ENCODE measurements at places on chromosomes 5 and 9.
A peak's percentile ranks its signal among the peaks of the same experiment; 100 is the strongest.

GRCh38 chr5:56179442-56179841 is 53.7 kb downstream of the ANKRD55 start:
- H3K27me3 ChIP-seq: peaks cover 16% of the 10 kb centered on the region
- H3K4me3 ChIP-seq: no peak overlapping the region
- H3K36me3 ChIP-seq: no peaks in the 10 kb centered on the region
- no peak overlapping the region for H3K27ac ChIP-seq
- H3K4me1 ChIP-seq: no peaks in the 10 kb centered on the region
- no peak for DNase-seq

DNA sequence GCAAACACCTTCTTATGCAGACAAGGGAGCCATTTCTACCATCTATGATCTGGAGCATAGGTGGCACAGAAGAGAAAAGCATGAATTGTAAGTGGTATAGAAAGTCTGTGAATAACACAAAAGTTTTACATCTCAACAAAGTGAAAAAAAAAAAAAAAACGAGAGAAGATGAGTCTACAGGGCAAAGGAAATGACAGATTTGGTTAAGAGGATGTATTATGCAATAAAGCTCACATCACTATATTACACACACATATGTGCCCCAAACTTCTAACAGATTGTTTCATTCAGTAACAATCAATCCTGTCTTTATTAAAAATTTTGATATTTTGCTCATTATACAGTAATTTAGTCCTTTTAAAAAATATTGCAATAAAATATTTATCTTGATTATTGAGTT is 49.8 kb downstream of the CERT1 start:
- no peaks in the 10 kb centered on the region for H3K27me3 ChIP-seq
- no peak for DNase-seq
- peaks cover 8% of the 10 kb centered on the region for H3K36me3 ChIP-seq
- peaks cover 4% of the 10 kb centered on the region for H3K4me1 ChIP-seq
- no peak overlapping the region for H3K27ac ChIP-seq
- no peak overlapping the region for H3K4me3 ChIP-seq

GRCh38 chr9:137293482-137294090 is 8.5 kb downstream of the NRARP start:
- no peak for DNase-seq
- H3K36me3 ChIP-seq: peaks cover 5% of the 10 kb centered on the region
- no peak overlapping the region for H3K4me3 ChIP-seq
- no peaks in the 10 kb centered on the region for H3K27me3 ChIP-seq

DNA sequence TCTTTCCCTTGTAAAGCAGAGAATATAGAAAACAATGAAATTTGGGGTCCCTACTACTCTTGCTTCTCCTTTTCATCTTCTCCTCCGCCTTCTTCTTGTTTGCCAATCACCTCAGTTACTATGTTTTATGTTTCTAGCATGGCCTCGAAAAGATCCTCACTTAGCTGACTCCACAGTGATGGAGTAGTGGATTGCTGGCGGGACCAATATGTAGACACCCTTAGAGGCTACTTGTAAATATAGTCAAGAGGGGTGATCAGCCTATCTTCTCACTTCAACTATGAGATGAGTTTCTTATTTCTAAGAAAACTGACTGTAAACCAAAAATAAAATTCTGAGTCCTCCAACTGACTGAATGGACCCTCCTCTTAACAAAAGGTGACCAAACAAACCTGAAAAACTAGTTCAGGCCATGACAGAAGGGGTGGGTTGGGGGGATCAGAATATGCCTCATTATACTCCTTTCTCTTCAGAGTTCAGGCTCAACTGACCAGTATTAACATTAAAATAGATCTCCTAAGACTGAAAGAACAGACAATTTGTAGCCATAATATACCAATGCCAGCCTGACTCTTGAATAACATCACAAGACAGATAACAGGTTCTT is 829.0 kb downstream of the TLE4 start:
- H3K4me3 ChIP-seq: no peak overlapping the region
- H3K27me3 ChIP-seq: no peaks in the 10 kb centered on the region
- H3K27ac ChIP-seq: no peak overlapping the region
- H3K4me1 ChIP-seq: no peaks in the 10 kb centered on the region
- no peak for DNase-seq
- H3K36me3 ChIP-seq: no peaks in the 10 kb centered on the region

DNA sequence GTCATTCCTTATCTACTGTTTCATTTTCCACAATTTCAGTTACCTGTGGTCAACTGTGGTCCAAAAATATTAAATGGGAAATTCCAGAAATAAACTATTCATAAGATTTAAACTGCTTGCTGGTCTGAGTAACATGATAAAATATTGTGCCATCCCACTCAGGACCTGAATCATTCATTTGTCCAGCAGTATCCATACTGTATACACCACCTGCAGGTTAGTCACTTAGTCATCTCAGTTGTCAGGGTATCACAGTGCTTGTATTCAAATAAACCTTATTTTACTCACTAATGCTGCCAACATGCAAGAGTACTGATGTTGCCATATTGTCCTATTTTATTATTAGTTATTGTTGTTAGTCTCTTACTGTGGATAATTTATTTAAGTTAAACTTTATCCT is 139.7 kb downstream of the FBXO4 start:
- no peaks in the 10 kb centered on the region for H3K27me3 ChIP-seq
- H3K36me3 ChIP-seq: no peaks in the 10 kb centered on the region
- no peak for DNase-seq
- H3K4me1 ChIP-seq: no peaks in the 10 kb centered on the region
- H3K27ac ChIP-seq: no peak overlapping the region

- DNase-seq: no peak
- H3K4me3 ChIP-seq: no peak overlapping the region
- H3K27me3 ChIP-seq: peaks cover 2% of the 10 kb centered on the region
- H3K27ac ChIP-seq: no peak overlapping the region
These were observed 86.5 kb upstream of the ANKRD55 start for GRCh38 chr5:56319526-56320181.

GRCh38 chr9:13431222-13431536 is 151.7 kb upstream of the MPDZ start:
- H3K4me1 ChIP-seq: no peaks in the 10 kb centered on the region
- no peak overlapping the region for H3K27ac ChIP-seq
- no peaks in the 10 kb centered on the region for H3K27me3 ChIP-seq
- no peak for DNase-seq
- no peak overlapping the region for H3K4me3 ChIP-seq

DNA sequence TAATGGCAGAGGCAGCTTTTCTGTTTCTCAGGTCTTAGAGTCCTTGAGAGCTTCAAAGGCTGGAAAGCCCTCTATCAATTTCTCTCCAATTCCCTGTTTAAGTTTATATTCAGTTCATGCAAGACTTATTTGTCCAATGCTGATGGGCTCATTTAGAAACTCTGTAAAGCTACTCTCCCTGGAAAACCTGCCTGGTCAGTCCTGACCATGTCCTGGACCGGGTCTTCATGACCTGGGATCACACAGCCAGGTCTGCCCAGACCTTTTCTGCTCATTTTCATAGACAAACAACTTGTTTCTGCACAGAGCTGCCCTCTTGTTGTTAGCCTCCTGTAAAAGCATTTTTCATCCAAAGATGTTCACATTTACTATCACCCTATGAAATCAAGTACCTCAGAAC is 85.4 kb upstream of the TBCA start:
- H3K27me3 ChIP-seq: peaks cover 32% of the 10 kb centered on the region
- DNase-seq: no peak
- H3K4me3 ChIP-seq: no peak overlapping the region
- H3K36me3 ChIP-seq: no peaks in the 10 kb centered on the region
- no peak overlapping the region for H3K27ac ChIP-seq
- no peaks in the 10 kb centered on the region for H3K4me1 ChIP-seq

DNA sequence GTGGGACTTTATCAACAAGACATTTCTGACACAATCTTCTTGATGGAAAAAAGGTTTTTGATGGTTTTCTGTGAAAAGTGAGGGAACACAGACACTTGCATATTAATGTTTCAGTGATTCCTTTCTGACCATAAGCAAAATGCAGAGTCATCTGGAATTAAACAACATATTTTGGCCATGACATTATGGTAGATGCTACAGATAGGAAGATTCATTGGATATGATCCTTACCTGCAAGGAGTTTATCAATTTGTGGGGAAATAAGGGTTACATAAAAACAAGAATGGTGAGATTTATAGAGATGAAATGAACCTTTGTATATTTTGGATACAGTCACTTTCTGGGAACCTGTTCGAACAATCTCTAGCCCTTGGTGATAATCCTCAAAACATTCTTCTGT is 155.3 kb upstream of the GNA14 start:
- H3K4me1 ChIP-seq: no peaks in the 10 kb centered on the region
- no peak overlapping the region for H3K4me3 ChIP-seq
- DNase-seq: no peak
- H3K36me3 ChIP-seq: peaks cover 23% of the 10 kb centered on the region
- no peak overlapping the region for H3K27ac ChIP-seq

DNA sequence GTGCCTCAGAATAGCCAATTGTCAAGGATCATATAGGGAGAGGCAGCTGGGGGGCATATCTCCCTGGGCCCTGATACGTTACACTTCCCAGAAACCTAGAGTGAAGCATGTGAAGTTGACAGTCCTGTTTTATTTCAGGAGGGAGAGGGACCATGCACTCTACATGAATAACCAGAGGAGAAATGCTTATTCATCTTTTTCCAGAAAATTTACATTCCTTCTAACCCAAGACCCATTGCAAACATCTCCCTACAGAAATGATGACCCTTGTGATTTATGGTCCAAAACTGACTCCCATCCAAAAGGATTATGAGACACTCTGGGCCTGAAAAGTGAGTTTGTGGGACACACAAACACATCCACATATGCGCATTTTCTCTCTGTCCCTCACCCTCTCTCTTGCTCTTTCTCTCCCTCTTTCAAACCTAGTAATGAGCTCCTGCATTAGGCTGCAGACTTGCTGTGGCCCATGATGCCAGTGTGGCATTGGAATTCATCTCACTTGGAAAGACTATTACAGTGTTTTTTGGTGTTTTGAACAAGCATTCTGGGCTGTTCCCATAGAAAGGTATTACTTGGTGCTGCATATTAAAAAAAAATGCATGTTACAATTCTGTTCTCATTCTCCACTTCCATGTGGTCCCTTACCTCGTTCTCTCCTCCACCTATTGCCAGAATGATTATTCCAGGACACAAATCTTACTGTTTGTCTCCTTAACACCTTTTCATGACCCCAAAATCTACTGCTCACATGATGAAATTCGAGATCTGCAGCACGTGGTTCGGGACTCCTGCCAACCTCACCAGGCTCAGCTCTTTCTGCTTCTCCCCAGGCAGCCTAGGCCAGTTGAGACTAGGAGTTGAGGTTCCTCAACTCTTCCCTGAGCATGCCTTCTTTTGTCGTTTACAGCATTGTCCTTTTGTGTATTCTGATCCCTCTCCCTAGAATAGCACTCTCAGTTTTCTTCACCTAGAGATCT is 451.3 kb upstream of the KLF4 start:
- no peaks in the 10 kb centered on the region for H3K36me3 ChIP-seq
- H3K27me3 ChIP-seq: peaks cover 5% of the 10 kb centered on the region
- H3K27ac ChIP-seq: no peak overlapping the region
- no peak for DNase-seq
- H3K4me1 ChIP-seq: peaks cover 6% of the 10 kb centered on the region

DNA sequence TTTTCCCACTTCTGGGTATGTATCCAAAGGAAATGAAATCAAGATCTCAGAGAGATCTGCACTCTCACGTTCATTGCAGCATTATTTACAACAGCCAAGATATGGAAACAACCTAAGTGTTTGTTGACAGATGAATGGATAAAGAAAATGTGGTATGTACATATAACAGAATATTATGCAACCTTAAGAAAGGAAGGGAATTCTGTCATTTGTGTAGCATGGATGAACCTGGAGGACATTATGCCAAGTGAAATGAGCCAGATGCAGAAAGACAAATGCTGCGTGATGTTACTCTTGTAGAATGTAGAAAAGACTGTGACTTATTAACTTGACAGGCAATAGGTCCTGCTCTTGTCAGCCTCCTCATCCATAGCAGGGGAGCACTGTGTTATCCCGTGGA is 31.4 kb downstream of the PPARGC1B start:
- H3K27ac ChIP-seq: no peak overlapping the region
- H3K27me3 ChIP-seq: no peaks in the 10 kb centered on the region
- peaks cover 59% of the 10 kb centered on the region for H3K36me3 ChIP-seq
- no peak for DNase-seq

GRCh38 chr9:93683331-93684134 is 107.1 kb downstream of the PHF2 start:
- no peaks in the 10 kb centered on the region for H3K4me1 ChIP-seq
- no peak for DNase-seq
- no peak overlapping the region for H3K4me3 ChIP-seq
- H3K27me3 ChIP-seq: no peaks in the 10 kb centered on the region
- no peak overlapping the region for H3K27ac ChIP-seq

DNA sequence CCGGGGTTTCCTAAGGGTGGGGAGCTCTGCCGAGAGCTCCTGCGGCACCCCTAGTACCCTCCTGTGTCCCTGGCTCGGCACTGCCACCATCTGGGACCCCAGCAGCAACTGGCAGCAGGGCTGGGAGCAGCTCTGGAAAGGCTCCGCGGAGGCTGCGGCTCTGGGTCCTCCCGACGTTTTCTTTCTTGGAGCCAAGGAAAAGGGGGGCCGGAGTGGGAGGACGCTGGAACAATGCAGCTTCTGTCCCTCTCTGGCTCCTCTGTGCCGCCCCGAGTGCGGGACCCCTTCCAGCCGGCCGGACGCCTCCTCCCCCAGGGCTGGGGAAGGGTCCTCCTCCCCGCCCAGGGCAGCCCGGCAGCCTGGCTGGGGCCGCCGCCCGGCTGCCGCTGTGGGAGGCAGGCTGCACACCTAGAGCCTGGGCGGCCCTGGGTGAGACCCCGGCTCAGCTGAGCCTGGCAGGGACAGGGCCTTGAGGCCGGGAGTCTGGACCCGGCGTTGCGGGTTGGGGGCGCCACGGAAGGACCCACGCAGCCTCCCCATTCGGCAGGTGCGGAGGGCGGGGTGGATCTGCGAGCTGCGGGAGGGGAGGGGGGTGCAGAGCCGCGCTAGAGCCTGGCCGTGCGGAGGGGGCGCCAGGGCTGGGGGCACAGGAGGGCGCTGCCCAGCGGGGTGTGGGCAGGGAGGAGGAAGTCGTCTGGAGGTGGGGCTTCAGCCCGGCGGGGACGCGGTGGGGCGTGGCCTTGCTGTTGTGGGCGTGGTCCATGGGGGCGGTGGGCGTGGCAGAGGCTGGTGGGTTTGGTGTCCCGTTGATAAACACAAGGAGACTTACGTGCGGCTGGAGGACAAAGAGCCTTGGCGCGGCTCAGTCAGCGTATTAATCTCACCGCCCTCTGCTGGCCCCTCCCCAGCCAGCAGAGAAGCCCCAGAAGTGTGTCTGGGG is 15.1 kb downstream of the GPSM1 start:
- H3K4me3 ChIP-seq: peak overlapping the region; percentile 45
- H3K4me1 ChIP-seq: peaks cover 98% of the 10 kb centered on the region
- no peaks in the 10 kb centered on the region for H3K27me3 ChIP-seq
- H3K36me3 ChIP-seq: peaks cover 17% of the 10 kb centered on the region

- no peaks in the 10 kb centered on the region for H3K27me3 ChIP-seq
- no peak overlapping the region for H3K4me3 ChIP-seq
- DNase-seq: no peak
- no peaks in the 10 kb centered on the region for H3K36me3 ChIP-seq
- no peaks in the 10 kb centered on the region for H3K4me1 ChIP-seq
- H3K27ac ChIP-seq: no peak overlapping the region
These were observed 110.0 kb downstream of the PLPPR1 start for GRCh38 chr9:101138509-101138908.
